ENCODE measurements at places on chromosomes 16 and 17.

GRCh38 chr17:797236-797840 is 15.2 kb downstream of the MRM3 start:
- DNase-seq, result no peak

DNA sequence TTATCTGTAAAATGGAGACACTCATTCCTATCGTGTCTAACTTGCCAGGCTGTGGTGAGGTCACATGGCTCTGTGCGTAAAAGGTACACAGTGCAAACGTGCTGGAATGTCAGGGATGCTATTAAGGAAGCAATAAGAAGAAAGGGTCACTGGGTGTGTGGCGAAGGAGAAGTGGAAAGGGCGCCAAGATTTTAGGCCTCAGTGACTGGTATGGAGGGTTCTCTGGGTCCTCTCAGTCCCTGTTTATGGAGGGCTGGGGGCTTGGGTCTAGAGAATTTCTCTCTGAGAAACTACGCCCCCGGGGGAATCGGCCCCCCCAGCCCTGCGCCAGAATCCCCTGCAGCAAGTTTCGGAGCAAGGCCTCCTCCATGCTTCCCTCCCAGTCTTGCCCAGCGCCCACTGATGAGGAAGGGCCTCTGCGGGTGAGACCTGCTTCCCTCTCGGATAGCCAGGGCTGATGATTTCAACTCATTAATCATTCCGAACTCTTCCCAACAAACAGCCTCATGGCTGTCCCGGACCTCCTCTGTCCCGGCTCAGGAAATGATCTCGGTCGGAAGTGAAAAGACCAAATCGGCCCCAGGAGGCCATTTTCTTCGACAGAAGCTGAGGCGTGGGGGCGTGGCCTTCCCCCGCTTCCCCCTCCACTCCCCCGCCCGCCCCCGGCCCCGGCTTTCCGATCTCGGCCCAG is 1.2 kb upstream of the HEXIM1 start:
- DNase-seq, result no peak

GRCh38 chr17:59844884-59845594 is 47.7 kb downstream of the TUBD1 start:
- no peak for DNase-seq

DNA sequence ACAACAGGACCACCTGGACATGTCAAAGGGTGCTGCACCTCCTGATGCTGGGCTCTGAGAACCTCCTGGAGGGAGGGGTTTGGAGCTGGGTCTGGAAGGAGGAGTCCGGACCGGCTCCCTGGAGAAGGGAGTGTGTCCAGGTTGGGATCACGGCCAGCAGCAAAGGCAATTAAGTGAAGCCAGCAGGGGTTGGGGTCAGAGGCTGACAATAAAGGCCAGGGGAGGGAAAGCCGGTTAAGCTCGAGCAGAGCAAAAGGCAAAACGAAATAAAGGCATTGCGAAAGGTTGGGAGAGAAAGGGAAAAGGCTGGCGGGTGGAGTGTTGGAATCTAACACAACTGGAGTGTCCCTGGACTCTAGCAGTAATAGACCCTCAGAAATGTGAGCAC is 992 bp upstream of the CACNG4 start:
- no peak for DNase-seq

DNA sequence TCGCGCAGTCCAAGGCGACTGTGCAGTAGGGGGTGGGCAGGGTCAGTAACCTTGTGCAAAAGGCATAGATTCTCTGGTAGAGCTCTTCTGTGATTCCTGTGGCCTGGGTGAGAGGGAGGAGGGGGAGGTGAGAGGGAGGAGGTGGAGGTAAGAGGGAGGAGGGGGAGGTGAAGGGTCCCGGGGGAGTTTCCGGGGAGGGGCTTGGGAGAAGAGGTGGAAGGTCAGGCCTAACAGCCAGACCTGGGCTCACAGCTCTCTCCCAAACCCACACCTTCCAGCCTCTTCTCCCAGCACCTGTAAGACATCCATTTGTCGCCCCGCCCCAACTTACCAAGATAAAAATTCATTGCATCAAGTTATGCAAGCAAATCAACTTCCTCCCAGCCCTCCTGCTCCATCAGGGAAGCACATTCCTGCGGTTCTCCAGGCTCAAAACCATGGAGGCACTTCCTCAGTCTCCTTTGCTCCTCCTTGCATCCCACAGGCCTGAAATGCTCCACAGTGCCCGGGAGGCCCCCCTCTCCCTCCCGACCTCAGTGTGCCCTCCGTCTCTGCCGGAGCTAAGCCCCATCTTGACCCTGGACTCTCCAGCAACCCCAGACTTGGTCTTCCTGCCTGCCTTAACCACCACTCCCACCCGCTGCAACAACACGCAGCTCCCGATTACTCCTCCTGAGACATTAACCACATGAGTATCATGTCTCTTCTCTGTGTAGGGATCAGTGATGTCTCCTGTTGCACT is 30.5 kb downstream of the PIK3R6 start:
- no peak for DNase-seq

DNA sequence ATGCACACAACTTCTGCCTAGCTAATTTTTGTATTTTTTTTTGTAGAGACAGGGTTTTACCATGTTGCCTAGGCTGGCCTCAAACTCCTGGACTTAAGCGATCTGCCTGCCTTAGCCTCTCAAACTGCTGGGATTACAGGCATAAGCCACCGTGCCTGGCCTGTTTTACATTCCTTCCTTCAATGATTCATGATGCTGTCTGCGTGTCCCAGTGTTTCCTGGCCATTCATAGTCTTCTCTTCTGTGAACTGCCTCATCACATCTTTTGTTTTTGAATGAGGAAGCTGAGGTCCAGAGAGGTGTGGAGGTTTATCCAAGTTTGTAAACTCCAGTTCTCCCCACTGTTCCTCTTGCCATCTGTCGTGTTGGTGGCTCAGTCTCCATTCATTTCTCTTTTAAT is 64.5 kb upstream of the MED9 start:
- no peak for DNase-seq

DNA sequence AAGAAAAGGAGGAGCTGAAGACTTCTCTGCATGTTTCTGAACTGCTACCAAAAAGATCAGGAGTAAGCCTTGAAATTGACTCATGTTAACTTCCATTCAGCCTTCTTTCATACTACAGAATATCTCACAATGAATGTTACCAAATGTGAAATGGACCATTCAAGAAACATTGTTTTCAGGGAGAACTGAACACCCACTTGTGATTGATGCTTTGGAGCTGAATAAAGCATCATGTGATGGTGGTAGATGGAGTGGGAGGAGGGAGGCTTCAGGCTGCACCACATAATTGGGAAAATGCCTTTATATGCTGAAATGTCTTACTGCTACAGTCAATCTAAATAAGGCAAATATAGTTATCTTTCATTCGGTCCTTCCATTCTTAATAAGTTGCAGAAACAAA is 127.8 kb downstream of the CDH8 start:
- no peak for DNase-seq

DNA sequence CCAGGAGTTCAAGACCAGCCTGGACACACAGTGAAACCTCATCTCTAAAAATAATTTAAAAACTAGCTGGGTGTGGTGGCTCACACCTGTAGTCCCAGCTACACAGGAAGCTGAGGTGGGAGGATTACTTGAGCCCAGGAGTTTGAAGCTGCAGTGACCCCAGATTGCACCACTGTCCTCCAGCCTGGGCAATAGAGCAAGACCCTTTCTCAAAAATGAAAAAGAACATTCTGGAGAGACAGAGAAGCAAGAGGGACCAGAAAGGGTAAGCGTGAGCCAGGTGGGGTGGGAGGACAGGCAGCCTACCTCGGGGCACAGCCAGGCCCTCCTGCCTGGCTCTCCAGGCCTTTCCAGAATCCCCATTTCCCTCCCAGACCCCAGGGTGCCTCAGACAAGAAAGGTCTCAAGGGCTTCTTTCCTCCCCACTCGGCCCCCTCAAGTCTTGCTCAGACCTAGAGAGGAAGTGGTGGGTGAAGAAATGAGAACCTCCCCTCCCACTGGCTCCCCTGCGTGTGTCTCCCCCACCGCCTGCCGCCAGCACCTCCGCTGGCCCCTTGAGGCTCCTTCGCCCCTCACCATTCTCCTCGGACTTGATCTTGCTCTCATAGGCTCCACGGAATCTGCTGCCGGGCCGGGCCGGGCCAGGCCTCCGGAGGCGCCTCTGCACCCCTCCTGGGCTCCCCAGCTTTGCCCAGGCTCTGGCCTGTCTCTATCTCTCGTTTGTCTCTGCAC is 503 bp downstream of the C16orf54 start:
- DNase-seq, result peak; percentile 32

DNA sequence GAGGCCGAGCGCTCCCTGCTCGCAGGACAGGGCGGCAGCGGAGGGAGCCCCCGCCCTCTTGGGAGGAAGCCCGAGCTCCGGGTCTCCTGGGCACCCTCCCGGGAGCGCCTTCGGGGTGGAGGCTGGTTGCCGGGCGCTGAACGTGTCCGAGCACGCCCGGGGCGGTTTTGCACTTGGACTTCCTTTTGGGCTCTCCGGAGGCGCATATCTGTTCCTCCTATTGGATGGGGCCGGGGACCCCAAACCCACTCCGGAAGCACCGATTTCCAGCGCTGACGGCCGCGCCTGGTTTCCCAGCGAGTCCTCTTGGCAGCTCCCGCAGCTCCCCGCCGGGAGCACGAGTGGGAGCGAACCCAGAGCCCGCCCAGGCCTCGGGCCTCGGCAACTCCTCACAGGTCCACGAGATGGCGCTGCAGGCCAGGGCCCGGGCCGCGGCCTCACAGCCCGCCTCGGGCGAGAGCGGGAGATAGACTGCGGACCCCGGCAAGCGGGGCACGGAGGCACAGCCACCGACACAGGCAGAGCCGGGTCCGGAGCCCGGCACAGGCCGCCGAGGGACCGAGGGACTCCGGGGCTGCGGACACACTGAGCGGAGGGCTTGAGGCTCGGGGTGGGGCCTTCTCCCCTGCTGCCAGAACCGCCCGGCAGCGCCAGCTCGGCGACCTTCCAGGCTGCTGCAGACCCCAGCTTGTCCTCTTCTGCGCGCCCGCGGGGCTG is 12.7 kb downstream of the TBX2 start:
- peak; percentile 76 for DNase-seq

DNA sequence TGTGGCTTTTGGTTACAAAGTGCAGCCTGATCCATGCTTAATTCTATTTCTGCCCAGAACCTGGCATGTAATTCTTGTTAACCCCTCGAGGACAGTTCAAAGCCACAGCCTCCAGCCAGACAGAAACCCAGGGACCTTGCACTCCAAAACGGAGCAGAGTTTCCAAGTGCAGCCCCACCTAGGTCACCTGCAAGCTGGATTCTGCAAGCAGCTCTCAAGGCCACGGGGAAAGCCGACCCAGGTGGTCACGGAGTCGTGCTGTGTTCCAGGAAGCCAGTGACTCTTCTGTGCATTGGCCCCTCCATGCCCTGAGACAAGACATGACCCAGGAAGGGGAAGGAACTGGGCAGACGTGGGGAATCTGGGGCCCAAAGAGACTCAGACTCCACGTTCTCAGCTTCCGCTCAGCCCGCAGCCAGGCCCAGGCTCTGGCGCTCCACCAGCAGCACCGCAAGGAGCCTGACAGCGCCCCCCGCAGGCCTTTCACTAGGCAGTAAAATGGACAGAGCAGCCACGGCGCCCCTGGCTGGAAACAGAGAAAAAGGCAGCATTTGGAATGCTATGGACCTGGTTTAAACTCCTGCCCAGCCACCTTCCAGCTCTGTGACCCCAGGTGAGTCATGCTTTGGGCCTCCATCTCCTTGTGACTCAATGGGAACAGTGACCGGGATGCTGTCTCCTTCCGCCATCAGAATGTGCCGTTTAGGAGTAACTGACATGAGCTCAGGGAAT is 27.3 kb upstream of the GSG1L start:
- DNase-seq, result no peak

- no peak for DNase-seq
Measured at GRCh38 chr17:6464446-6465041, 20.3 kb downstream of the PIMREG start.

DNA sequence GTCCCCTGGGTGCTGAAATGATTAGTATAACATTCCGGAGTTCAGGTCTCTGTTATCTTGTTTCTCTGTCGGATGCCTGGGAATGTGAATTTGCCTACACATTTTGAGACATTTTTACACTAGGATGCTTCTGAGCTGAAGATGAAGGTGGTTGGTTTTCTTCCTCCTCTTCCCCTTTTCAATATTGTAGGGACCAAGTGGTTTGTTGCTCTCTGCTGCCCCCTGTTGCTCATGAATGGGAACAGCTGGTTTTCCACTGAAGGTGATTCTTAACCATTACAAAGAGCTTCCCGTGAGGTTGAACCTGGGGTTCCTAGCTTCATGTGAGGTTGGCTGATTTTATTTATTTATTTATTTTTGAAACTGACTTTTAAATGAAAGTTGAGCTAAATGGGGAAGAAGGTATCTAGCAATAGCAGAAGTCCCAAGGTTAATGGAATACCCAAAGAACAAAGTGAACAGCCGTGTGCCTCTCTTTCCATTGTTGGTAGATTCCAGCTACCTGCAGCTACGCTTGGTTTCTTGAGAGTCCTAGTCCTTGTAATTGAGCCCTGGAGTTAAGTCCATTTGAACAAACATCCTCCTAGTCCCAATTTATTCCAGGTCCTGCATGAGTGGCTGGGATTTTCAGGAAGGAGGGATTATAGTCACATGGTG is 983.9 kb upstream of the EEF2KMT start:
- DNase-seq, result no peak

- no peak for DNase-seq
Measured at GRCh38 chr16:19833176-19833575, 51.5 kb downstream of the GPRC5B start.

GRCh38 chr16:88888461-88889387 is 22.3 kb upstream of the PABPN1L start:
- no peak for DNase-seq

DNA sequence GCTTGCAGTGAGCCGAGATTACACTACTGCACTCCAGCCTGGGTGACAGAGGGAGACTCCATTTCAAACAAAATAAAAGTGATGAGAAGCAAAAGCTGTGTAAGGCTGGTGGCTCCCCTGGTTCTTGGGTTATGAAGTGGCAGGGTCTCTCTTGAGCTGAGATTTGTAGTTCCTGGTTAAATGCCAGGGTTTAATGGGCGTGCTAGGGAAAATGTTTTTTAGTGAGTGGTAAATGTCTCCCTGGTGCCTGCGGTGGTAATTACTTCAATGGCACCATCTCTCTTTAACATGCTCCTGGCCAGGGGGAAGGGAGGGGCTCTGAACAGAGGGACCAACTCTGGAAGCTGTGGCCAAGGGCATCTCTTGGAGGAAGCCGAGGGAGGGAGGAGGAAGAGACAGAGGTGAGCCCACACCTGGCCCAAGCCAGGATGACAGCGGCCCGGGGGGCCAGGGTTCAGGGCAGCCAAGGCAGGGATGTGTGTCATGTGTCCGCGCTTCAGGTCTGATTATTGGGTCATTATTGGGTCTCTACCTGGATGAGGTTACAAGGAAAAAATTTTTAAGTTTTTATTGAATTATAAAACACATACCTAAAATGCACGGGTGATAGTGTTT is 17.8 kb upstream of the RPL38 start:
- no peak for DNase-seq

- no peak for DNase-seq
Measured at GRCh38 chr17:70378076-70378475, 208.7 kb downstream of the KCNJ2 start.

- no peak for DNase-seq
Measured at GRCh38 chr17:61485067-61485775, 33.0 kb downstream of the TBX4 start.

- DNase-seq, result no peak
Measured at GRCh38 chr17:56257075-56257474, 103.8 kb downstream of the ANKFN1 start.

DNA sequence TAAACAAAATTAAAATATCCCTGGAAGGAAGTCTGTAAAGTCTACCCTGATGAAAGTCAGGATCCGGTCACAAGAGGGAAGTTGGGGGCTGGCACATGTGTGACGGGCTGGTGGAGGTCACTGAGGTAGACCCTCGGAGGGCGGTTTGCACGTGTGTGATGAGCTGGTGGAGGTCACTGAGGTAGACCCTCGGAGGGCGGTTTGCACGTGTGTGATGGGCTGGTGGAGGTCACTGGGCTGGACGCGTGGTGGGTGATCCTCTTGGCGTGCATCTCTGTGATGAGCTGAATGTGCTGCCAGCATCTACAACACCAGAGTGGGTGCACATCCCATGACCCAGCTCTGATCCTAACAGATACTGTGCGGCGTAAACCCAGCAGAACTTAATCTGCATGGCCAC is 43.7 kb upstream of the METRNL start:
- DNase-seq, result no peak
